ENCODE measurements at places on chromosomes 12 and 14.

DNA sequence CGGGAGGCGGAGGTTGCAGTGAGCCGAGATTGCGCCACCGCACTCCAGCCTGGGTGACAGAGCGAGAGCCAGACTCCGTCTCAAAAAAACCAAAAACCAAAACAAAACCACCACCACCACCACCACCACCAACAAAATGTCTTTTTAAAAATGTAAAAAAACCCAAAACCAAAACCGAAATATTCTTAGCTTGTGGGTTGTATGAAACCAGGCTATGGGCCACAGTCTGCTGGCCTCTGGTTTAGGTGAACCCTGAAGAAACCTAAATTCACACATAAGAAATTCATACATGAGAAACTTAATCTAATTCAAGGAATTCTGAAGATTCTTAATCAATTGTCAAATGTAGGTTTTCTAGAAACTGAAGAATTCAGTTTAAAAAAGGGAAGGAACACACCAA, 37.6 kb downstream of the INSM2 start:
- no peak for DNase-seq

DNA sequence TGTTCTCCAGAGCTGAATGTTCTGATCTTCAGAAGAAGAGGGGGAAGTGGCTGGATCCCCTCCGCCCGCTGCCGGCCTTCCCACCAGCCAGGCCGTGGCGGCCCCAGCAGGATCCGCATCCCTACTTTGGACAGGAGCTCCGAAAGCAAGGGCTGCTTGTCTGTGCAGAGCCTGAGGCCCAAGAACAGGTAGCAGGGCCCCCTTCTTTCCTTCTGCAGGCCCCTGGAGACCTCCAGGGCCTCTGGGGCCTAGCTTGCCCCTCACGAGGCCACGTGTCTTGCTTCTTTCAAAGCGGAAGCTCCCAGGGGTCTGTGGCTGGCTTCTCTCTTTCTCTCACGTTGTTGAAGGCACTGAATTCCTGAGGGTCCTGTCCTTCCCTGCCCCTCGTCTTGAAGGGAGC, 13.2 kb downstream of the PGF start:
- DNase-seq: no peak

GRCh38 chr12:78560633-78561032, 303.9 kb upstream of the SYT1 start:
- no peak for DNase-seq

- DNase-seq: no peak
These were observed 80.6 kb downstream of the CCDC59 start for GRCh38 chr12:82277582-82277981.

- DNase-seq: no peak
These were observed 7.1 kb downstream of the ZFP36L1 start for GRCh38 chr14:68785534-68786490.

DNA sequence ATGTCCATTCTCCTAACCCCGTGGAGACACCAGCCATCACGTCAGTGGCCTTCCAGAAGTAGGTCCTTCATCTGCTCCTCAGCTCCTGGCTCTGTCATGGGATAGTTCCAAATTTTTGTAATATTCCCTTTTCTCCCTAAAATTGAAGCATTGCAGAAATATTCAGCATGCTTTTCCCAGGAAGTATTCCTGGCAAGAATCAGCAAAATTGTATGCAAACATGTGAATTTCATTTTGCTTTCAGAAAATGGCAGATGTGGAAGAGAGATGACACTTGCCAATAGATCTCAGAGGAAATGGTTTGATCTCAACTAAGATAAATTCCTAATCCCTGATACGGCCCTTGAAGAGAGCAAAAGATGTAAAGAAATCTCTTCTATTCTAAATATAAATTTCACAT, 298.9 kb downstream of the ITPR2 start:
- no peak for DNase-seq

- DNase-seq: no peak
These were observed 1061.8 kb downstream of the BCL11B start for GRCh38 chr14:98210045-98210672.

- no peak for DNase-seq
These were observed 268.3 kb downstream of the C12orf50 start for GRCh38 chr12:87760943-87761342.

GRCh38 chr12:7349418-7349817, 45.5 kb downstream of the ACSM4 start:
- peak; percentile 59 for DNase-seq

DNA sequence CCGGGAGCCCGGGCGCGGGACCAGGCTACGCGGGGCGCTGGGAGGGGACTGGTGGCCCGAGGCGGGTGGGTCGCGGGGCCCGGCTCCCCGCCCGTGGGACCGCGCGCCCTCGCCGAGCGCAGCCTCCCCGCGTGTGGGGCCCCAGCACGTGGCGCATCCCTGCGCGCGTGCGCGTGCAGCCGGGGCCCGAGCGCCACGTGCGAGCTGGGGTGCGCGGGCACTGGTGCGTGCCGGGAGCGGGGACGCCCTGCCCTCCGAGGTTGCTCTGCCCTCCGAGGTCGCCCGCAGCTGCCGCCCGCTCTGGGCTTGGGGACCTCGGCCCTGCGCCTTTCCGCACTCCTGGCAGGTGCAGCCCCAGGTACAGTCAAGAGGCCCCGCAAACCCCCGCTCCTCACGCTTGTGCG, 365 bp upstream of the CCDC88C start:
- DNase-seq: no peak

GRCh38 chr14:97359341-97359740, 562.2 kb downstream of the VRK1 start:
- no peak for DNase-seq

DNA sequence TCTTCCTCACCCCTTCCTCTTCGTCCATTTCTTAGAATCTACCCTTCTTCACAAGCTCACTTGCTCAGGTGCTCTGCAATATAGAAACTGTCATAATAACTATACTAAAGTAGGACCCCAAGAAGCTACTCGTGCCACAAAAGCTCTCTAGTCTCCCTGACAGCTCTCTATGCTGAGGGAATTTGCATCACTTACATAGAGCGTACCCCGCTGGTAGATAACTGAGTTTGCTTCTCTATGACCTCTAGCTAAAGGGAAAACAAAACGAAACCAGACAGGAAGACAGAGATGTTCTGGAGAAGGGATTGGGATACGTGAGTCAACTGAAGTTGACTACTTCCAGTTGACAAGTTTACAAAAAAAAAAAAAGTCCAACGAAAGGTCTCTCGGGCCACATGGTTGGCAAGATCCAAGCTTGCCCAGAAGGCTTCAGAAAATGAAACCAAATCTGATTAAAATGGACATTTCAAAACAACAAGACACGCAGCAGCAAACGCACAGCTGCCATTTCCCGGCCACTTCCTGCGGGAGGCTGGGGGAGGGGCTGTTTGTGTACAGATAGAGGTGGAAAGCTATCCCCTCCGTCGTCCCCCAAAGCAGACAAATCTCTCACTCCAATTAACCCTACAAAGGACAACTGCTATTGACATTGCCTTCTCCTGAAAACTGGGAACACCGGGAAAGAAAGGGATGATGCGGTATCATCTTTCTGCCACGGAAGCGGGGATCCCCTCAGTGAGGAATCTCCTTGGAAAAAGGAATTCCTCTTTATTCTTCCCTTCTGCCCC, 1.3 kb downstream of the BAZ2A start:
- DNase-seq: peak; percentile 24

DNA sequence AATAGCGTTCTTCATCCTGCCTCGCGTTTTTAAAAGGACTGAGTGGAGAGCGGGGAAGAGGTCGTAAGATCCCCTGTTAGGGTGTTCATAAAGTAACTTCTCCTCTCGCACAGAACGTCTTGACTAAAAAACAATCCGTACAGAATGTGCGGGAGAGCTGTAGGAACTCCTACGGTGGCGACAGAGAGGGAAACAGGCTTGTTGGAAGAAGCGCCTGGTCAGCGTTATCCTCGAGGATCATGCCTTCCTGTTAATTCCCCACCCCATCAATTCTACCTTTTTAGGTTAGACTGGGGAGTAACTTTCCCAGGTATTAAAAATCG, 399 bp upstream of the WASHC4 start:
- no peak for DNase-seq

DNA sequence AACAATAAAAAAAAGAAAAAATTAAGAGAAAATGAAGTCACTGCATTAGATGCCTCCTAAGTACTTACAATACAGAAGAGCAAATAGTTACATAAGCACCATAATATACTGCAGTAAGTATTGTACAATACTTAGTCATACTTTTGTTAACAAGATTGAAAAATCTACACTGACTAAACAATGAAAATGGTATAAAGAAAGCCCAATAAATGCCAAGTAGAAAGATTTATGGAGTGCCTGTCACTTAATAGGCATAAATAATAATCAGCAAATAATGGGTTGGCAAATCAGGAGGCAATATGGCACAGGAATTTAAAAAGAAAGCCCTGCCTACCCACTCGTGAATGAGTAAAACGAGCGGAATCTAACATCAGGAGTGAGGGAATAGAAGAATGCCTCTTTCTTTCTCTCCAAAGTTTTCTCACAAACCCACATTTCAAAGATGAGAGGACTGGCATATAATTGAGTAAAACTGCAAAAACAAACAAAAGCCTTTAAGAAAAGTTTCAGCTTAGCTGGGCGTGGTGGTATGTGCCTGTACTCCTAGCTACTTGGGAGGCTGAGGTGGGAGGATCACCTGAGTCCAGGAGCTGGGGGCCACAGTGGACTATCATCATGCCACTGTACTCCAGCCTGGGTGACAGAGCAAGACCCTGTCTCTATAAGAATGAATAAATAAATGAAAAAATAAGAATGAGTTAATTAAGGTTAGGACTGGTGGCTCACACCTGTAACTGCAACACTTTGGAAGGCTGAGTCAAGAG, 36.1 kb downstream of the CRY1 start:
- DNase-seq: no peak

- DNase-seq: no peak
These were observed 36.9 kb downstream of the PLEKHA5 start for GRCh38 chr12:19166387-19166786.

GRCh38 chr12:31702047-31702446, 26.8 kb downstream of the AMN1 start:
- DNase-seq: no peak

DNA sequence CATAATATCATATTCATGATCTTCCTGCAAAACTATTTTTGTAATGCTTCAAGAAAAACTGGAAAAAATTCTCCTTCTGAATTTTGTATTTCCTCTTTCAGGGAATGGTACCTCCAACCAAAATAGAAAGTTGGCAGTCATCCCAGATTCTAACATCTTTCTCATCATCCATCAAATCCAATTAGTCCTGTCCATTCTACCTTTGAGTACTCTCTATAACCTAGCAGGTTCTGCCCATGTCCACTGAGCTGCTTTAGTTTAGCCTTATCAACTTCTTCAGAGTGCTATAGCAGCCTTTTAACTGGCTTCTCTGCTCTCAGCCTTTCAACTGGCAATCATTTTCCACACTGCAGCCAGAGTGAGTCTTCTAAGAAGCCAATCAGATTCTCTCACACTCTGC, 236.2 kb downstream of the AKAP6 start:
- no peak for DNase-seq

- no peak for DNase-seq
These were observed 154.1 kb upstream of the PELI2 start for GRCh38 chr14:55964091-55964490.

DNA sequence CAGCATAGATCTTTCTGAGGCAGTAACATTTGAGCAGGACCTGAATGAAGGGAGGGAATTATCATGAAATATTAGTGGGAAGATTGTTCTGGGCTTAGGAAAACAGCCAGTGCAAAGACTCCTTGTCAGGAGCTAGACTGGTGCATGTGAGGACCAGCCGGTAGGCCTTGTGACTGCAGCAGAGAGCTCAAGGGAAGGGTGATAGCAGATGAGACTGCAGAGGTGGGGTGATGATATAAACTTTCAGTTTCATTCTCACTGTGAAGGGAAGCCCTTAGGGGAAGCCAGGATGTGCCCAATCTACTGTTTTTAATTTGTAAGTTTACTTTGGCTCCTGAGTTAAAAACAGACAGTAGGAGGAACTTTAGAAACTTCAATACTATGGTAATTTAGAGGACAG, 12.4 kb downstream of the IL22 start:
- no peak for DNase-seq

DNA sequence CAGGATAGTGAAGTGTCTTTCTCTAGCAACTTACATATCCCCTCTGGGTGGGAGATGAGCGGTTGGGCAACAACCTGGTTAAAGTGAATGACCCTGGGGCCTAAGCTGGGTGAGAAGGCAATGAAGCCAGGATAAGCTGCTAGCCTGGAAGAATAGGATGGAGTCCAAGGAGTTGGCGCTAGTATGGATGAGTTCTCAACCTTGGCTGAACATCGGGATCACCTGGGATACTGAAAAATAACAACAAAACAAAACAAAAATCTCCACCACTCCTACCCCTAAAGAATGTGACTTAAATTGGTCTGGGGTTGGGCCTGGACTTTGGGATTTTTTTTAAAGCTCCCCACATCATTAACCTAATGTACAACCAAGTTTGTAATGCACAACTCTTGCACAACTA, 4.8 kb upstream of the RPS6KA5 start:
- no peak for DNase-seq

- DNase-seq: no peak
These were observed 2.4 kb downstream of the ADCY4 start for GRCh38 chr14:24332268-24332993.

- DNase-seq: no peak
These were observed 67.2 kb downstream of the HECTD4 start for GRCh38 chr12:112314981-112315380.

DNA sequence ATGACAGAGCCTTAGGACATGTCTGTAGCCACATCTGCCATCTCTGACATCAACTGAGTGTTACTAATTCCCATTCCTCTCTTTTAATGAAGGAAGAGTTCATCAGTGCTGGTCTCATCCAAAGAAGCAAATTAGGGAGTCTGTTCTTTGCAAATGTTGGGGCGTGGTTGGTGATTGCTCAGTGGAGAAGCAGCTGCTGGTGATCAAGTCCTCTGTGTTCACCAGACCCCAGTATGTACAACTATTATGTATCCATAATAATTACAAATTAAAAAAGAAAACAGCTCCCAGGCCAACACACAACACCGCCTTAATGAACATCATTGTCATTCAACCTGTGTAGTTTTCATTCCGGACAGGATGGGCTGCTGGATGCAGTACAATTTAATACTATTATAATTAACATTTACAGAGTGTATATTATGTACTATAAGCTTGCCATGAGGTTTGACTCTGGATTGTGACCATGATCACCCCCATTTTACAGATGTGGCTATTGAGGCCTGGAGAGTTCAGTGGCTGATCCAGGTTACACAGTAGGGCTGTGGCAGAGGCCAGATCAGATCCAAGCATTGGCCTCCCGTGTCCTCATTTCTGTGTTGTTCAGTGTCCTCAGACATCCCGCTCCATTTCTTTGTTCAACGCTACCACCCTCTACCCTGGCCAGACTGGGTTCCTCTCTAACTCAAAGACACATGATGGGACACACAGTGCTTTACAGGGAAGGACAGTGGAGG, 179.0 kb downstream of the CHST11 start:
- DNase-seq: no peak

DNA sequence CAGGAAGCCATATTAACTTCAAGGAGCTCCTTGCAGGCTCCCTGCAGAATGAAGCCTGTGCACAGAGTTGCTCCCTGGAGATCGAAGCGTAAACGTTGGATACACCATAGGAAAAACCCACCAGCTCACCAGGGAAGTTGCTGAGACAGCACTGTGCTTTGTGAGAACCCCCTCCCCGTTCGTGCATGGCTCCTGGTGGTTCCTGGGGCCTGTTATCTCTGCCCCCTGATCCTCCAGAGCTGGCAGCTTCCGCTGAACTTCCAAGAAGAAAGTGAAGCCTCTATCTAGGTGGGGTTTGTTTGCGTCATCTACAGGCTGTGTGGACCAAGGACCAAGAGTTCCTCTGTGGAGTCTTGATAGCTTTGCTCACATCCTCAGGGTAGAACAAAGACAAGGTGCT, 2.4 kb upstream of the CCDC85C start:
- DNase-seq: no peak
